ENCODE measurements at places on chromosomes 5 and 9. TPM values are rescaled to one million over a fixed set of nuclear protein-coding genes. Genes with fewer than 3 reads are reported as not detected.

The MSX2 gene
- 0.62 TPM for polyA plus RNA-seq

The RPL35 gene
- 776 TPM for polyA plus RNA-seq

The ECSCR gene
- polyA plus RNA-seq: 28.9 TPM

The WNK2 gene
- 14.5 TPM for polyA plus RNA-seq

The PCDHAC2 gene
- 0.61 TPM for polyA plus RNA-seq

The MARCOL gene
- polyA plus RNA-seq: not detected

The EXOC3 gene
- 52.6 TPM for polyA plus RNA-seq

The POLR3G gene
- 2.9 TPM for polyA plus RNA-seq

The NOXA1 gene
- 3.9 TPM for polyA plus RNA-seq

The PLPP7 gene
- polyA plus RNA-seq: 2.0 TPM

The TAF11L7 gene
- not detected for polyA plus RNA-seq

The ITGA2 gene
- polyA plus RNA-seq: 32.8 TPM

The FGFR4 gene
- 48.7 TPM for polyA plus RNA-seq

GRCh38 chr5:167790462-167791260 is 500.8 kb upstream of the WWC1 start:
- no peak for DNase-seq

- DNase-seq: no peak
Observed at GRCh38 chr9:87682085-87682484, 43.8 kb upstream of the CTSL start.

DNA sequence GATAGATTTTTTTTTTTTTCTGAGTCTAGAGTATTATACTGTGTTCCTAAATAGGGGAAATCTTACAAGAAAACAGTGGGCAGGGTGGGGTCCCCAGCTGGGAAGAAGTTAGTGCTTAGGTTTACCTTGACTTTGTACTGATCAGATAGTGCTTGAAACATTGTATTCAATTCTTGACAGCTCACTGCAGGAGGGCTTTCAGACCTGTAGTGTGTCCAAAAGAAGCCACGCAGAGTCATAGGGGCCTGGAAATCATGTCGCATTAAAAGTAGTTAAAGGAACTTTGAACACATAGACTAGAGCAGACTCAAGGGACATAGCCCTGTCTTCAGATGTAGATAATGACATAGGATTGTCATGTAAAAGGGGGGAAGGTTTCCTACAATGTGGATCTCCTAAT is 215.4 kb upstream of the NR4A3 start:
- no peak for DNase-seq

DNA sequence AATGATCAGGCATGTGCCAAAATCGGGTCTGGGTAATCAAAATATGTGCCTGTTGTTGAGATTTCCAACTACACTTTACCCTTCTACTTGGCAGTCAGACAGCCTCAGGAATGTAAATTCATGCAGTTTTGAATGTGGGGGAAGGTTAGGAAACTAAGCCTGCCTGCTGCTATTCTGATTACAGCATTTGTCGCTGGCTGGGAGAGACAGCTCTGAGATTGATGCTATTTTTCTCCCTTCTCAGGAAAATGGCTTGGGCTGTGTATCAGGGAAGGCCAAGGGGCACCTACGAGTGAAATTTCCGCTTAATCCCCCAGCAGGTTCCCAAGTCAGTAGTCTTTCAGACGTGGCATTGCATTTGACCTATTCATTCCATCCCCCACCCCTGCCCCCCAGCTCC is 3.6 kb upstream of the RGS7BP start:
- DNase-seq: no peak

- no peak for DNase-seq
Observed at GRCh38 chr9:21153336-21154017, 11.8 kb upstream of the IFNW1 start.

- no peak for DNase-seq
Observed at GRCh38 chr5:138111937-138112336, 27.3 kb downstream of the NME5 start.

DNA sequence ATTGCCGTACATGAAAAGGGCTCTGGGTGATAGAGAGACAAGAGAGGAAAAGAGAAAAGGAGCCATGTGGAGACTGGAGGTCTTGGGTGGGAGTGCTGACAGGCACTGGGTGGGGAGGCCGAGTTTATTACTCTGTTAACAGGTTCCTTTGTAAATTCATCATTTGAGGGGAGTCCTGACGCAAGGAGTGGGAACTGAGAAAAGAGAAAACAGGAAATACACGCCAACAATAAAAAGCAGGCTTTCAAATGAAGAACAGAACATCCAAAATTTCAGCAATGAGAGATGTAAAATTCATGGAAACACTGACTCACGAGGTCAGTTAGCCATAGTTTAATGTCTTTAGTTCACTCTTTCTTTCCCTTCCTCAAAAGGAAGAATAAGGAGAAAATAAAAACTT is 342.8 kb downstream of the TMEM167A start:
- DNase-seq: no peak

DNA sequence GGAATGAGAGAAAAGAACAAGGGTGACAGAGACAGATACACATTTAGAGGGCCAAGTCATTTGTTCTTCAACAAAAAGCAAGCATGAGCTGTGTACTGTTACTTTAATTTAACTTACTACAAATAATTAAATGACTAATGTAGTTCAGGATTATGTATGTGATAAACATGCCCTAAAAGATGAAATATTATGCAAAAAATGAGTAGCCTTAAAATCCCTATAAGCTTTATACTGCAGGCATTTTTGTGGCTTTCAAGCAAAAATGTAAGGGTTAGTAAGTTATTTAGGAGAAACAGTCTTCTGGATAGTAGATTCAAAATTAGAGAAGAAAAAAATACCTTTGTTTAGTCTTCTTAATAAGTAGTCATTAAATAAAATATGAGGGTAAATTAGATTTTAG is 431.2 kb downstream of the CSNK1G3 start:
- DNase-seq: no peak

DNA sequence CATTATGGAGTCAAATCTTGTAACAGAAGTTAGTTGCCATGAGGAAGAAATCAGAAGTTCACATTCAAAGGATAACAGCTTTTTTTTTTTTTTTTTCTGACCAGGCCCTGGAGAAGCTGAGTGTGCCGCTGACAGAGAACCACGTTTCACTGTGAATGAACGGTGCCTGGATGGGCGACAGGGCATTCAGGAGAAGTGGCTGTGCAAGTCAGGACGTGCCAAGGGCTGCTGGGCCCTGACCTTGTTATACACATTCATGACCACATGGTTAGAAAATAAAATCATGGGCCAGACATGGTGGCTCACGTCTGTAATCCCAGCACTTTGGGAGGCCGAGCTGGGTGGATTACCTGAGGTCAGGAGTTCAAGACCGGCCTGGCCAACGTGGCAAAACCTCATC is 91.6 kb downstream of the ANKH start:
- DNase-seq: no peak

DNA sequence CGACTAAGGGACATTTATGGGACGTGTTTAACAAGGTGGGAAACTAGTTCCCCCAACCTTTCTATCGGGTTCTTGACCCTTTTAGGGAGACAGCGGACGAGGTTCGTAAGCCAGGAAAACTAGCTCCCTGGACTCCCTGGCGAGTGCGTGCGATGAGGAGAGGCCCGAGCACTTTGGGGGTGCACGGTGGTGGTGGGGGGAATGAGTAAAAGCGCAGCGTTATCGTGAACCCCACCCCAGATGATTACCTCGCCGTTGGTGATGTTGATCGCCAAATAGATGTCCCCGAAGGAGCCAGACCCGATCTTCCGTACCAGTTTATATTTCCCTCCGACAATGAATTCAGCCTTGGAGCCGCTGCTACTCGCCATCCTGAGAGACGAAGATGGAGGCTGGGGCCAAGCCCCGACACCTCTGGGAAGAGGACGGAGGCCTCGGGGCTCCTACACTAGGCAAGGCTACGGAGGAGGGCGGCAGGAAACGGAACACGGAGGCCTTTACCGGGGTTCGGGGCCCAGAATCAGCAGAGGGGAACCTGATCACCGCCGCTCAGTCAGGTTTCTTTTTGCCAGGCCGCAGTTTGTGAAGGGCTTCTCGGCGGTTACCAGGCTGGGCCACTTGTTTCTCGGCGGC is 529 bp downstream of the CSNK1A1 start:
- no peak for DNase-seq

DNA sequence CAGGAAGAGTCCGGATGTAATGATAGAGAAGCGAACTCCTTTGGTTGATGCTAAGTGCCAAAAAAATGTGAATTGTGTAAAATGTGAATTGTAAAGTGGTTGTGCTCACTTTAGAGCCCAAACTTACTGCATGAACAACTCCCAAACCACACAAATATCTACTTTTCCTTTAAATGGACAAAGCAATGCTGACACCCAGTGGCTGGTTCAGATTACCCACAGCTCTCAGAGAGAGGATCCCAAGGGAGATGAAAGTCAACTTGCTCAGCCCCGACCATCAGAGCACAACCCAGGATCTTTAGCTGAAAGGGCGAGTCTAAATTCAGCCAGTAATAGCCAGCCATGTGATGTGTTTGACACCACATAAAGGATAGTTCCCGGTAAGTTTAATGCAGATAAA is 133.7 kb downstream of the NMUR2 start:
- DNase-seq: no peak

DNA sequence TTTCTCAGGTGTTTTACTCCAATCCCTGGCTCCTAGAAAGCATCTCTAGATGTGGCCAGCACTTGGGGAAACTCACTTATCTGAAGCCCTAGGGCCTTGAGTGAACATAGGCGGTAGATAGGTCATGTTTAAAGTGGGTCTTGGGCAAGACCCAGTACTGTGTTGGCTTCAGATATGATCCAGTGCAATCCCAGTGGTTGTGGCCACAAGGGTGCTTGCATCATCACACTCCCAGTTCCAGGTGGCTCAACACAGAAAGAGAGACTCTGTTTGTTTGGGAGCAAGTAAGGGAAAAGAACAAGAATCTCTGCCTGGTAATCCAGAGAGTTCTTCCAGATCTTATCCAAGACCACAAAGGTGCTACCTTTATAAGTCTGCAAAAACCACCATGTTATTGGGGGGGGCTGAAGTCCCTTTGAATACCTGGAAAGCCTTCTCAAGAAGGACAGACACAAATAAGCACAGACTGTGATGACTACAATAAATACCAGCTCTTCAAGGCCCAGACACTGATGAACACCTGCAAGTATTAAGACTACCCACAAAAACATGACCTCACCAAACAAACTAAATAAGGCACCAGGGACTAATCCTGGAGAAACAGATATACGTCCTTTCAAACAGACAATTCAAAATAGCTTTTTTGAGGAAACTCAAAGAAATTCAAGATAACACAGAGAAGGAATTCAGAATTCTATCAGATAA is 114.7 kb downstream of the LURAP1L start:
- no peak for DNase-seq

DNA sequence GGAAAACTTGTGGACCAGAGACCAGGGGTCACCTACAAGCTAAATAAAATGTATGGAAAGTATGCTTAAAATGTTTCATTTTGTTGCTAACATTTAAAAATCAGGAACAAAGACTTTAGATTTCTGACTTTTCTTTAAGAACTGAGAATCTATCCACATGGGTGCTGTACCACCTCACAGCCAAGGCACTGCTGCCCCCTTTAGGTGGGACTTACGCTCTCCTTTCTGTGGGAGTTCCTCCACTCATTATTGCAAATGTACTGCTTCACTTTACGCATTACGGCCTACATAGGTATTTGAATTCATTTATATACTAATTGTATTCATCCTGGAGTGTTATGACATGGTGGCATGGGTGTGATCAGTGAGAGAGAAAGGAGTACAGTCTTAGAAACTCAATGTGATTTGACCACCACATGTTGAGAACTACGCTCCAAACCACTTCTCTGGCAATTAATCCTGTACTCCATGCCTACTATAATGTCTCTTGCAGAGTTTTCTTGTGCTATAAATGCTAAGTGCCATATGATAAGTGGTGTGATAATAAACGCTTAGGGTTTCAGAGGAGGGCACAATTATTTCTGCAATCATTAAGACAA is 24.7 kb upstream of the CETN3 start:
- DNase-seq: no peak

GRCh38 chr5:95738072-95738471 is 6.9 kb downstream of the RHOBTB3 start:
- DNase-seq: no peak

- no peak for DNase-seq
Observed at GRCh38 chr9:94807556-94807955, 81.1 kb downstream of the AOPEP start.

DNA sequence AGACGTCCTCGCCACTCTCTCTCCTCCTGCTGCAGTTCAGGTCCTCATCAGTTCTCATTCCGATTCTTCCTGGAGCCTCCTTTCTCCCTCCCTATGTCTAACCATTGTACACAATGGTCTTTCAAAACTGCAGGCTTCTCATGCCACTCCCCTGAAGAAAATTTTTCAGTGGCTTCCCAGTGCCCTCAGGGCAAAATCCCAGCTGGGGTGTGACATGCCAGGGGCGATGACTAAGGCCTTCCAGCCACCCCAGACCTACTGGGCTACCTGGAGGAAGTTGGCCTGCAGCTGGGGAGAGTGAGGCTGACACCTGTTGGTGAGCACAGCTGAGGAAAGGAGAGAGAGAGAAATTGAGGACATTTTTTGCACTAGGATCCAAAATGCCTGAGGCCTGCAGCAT is 65.2 kb downstream of the SREK1 start:
- no peak for DNase-seq

- DNase-seq: no peak
Observed at GRCh38 chr5:60277941-60278340, 384.4 kb upstream of the PDE4D start.

- DNase-seq: no peak
Observed at GRCh38 chr5:126098330-126099017, 324.7 kb upstream of the GRAMD2B start.

GRCh38 chr5:152688561-152689249 is 283.6 kb upstream of the NMUR2 start:
- no peak for DNase-seq
